WERI-Rb-1 (cell line): ENCODE measurements at places on chromosomes 3 and 15.

- no peak for DNase-seq
Observed at GRCh38 chr3:13007251-13007941, 65.8 kb downstream of the IQSEC1 start.

DNA sequence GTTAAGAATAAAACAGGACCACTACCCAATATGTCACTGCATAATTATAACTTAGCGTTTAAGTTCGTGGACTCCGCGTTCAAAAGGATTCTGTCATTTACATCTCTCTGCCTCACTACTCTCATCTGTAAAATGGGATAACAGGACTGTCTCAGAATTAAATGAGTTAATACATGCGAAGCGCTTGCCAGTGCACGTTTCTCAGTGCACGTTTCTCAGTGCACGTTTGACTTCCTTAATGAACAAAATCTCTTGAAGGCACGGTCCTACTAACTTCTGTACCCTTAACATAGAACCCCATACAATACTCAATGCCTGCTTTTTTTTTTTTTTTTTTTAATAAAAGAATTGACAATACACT is 499 bp downstream of the RABL3 start:
- no peak for DNase-seq

DNA sequence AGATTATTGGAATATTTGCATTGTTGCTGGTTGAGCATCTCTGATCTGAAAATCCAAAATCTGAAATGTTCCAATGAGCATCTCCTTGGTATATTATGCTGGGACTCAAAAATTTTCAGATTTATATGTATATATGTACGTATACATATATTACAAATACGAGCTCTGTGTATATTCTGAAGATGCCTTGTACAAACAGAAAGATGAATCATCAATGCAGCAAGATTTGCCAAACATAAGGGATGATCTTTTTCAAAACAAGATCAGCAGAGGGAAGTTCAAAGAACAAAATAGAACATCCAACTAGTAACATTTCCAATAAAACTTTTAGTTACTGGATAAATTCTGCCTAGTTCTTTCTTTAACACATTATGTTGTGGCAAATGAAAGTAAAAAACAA is 42.5 kb downstream of the HERC1 start:
- no peak for DNase-seq

- DNase-seq, result peak; percentile 25
Observed at GRCh38 chr15:69493406-69493805, 40.8 kb downstream of the RPLP1 start.

- no peak for DNase-seq
Observed at GRCh38 chr3:189235214-189235613, 63.4 kb downstream of the TPRG1 start.

GRCh38 chr3:194632809-194633348 is 340 bp downstream of the TMEM44 start:
- DNase-seq, result peak; percentile 20

DNA sequence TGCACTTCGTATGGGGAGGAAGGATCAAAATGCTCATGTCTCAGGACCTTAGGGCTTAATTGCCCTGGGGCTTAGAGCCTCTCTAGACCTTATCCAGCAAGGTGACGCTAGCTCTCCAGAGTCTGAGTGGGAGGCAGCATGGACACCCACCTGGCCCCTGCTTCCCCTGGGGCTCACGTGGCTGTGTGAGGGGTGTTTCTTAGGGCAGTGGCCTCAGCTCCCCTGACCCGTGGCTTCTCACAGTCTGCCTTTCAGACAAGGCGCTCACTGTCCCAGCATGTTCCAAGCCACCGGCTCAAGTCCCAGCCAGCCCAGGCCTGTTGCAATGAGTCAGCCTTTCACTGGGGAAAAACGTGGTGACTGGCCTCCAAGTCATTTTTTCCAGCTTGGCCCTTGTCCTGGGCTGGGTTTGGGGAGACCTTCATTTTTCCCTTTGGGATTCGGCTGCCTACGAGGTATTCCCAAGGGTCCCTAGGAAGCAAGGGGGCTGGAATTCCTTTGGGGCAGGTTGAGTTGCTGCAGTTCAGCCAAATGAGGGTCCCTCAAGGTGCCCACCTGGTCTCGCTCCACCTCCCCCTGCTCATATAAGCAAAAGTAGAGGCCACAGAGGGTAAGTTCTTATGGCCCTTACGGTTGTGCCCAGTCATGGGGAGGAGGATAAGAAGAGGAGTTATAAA is 15.7 kb downstream of the BHLHE40 start:
- peak; percentile 92 for DNase-seq

GRCh38 chr3:194422188-194422587 is 23.1 kb upstream of the GP5 start:
- DNase-seq, result no peak

- DNase-seq, result no peak
Observed at GRCh38 chr3:161556533-161556932, 59.9 kb downstream of the OTOL1 start.

- peak; percentile 73 for DNase-seq
Observed at GRCh38 chr3:58237238-58237940, at the start of gene ABHD6. Gene ABHD6, plus strand, starts transcription at chr3:58237792. Its CDS starts 18,795 bp downstream, at chr3:58256587.

- DNase-seq, result no peak
Observed at GRCh38 chr3:149585401-149585726, 72.5 kb downstream of the WWTR1 start.
